Activated T-cell treated with anti-CD3 and anti-CD28 coated beads, Interleukin-2, amount 50 U/mL, for 4 hours (primary cell): ENCODE measurements at places on chromosomes 2 and 18. TPM values are rescaled to one million over a fixed set of nuclear protein-coding genes. Genes with fewer than 3 reads are reported as not detected.

AKAIN1 gene
- not detected for total RNA-seq

- DNase-seq, result no peak
Measured at GRCh38 chr18:8982416-8983183, 119.9 kb upstream of the NDUFV2 start.

DNA sequence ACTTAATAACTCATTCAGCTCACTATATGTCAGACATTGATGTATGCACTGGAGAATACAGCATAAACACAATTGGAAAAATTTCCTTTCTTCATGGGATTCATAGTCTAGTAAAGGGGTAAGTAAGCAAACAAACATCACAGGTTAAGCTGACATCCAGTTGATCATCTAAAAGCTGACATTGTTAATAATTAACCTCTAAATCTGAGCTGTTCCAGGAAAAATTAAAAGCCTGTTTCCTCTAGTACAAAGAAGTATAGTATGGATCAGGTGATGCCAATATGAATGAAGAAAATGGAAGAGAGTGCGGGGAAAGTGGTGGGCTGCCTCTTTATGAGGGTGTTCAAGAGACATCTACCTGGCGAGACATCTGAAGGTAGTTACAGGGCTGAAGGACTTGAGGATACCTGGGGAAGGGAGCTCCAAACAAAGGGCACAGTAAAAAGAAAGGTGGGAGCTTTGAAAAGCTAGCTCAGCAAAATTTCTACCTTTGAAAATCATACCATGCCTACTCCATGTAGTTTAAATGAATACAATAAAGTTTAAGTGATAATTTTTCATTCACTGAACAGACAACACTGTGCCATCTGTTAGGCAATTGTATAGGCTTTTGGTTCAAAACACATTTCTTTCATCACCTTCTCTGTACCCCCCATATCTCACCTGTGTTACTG is 619.3 kb downstream of the TRIB2 start:
- DNase-seq, result no peak

DNA sequence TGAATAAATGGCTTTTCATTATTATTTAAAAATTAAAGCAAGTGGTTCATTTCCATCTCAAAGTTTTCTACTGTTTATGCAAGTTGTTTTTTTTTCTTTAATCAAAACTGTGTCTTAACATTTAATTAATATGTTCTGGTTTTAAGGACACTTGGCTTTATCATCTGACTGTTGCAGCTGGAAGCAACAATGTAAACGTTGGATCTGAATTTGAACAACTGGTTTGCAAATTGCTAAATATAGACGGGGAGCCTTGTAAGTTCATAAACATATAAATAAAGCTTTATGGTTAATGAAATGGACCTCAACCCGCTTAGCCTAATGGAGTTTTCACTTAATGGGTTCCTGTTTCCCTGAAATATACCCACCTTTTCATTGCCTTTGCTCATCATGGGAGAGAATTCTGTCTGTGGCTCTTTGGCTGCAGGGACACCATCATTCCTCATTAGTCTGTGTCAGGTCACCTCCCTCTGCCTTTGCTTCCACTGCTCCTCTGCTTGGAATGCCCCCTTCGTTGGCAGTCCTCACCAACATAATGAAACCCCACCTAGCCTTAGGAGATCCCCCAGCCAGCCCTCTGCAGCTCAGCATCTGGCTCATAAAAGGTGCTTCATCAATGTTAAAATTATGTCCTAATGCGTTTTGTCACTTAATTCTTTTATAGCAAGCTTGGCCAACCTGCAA is 44.2 kb upstream of the DYNC2LI1 start:
- DNase-seq, result no peak

- no peak for DNase-seq
Measured at GRCh38 chr2:207960090-207960489, 65.2 kb downstream of the PLEKHM3 start.

GRCh38 chr18:44969214-44969795 is 288.6 kb downstream of the SETBP1 start:
- DNase-seq, result no peak

DNA sequence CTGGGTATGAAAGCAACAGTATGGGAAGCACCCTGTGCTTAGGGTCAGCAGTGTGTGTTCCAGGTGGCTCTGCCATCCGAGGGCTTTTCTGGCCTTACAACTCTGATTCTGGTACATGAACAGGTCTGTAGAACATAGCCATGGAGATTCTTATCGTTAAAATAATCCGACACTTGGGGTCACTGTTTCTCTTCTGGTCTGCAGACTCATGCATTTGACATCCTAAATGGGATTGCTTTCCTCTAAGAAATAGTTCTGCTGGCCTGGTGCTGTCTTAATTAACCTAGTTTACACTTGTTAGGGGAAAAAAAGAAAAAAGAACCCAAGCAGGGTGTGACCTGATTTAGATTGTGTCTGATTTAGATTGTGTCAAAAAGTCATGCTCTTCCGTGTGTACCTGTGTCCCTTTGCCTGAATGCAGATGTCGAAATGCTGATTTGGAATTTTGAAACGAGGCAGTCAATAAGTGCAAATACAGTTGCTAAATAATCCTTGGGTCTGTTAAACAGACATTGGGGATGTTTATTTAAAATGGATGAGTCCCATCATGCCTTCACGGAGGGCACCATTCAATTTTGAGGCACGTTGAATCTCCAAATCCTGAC is 59.6 kb downstream of the TRPM8 start:
- no peak for DNase-seq
